ENCODE measurements at places on chromosomes 4 and X.

- no peak for DNase-seq
These were observed at the start of gene ADGRA3 for GRCh38 chr4:22515888-22516541. Gene ADGRA3 (minus strand): TSS chr4:22516066. CDS start chr4:22515784, 282 bp downstream.

- DNase-seq, result no peak
These were observed 14.5 kb downstream of the CLCN4 start for GRCh38 chrX:10171249-10171648.

DNA sequence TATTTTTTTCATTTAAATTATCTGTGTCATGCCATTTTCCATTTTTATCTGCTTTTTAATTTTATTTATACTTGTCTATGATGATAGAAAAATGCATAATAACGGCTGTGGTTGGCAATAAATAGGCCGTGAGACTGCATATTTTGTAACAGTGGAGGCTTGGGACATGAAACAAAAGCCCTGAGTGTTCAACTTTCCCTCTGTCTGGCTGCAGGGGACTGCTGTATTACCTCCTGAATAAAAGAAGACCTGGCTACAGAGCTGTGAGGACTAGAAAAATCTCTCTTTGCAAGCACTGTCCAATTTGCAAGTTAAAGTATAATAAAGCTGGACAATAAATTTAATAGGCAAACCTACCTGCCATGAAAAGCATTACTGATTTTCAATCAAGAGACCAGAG, 82.1 kb downstream of the MAGEB10 start:
- no peak for DNase-seq

- DNase-seq, result no peak
These were observed 26.6 kb upstream of the ZXDB start for GRCh38 chrX:57565198-57565597.

DNA sequence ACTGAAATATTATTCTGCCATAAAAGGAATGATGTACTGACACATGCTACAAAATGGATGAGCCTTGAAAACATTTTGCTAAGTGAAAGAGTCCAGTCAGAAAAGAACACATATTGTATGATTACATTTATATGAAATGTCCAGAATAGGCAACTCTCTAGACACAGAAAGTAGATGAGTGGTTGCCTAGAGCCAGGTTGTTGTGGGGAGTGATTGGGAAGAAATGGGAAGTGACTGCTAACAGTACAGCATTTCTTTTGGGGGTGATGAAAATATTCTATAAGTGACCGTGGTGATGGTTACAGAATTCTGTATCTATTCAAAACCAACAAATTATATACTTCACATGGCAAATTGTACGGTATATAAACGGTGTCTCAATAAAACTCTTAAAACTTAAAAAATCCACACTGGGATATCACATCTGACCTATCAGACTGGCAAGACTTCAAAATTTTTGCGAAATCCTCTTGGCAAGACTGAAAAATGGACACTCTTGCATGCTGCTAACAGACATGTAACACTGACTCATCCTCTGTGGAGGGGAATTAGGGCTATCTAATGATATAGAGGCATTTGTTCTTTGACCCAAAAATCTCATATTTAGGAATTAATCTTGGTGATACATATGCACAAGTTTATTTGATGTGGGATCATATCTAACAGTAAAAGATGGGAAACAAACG, 71.8 kb downstream of the FAM13A start:
- no peak for DNase-seq

DNA sequence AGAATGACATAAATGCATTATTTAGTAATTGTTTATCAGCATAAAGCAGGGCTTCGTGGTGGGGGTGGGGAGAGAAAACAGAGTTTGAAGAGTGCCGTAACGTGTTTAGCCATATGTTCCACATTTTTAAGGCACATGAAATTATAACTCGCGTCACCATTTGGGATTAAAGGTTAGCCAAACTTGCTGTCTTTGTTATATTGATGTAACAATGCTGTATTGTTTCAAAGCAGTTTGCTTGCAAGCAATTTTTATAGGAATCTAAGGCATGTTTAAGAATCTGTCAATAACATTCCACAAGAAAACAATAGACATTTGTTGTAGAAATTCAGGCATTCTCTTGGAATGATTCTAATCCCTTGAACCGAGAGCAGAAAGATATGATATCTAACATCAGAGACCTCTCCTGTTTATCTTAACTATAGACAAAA, 78.3 kb downstream of the CLDN22 start:
- no peak for DNase-seq

GRCh38 chr4:94576210-94576609, 124.5 kb downstream of the PDLIM5 start:
- no peak for DNase-seq

DNA sequence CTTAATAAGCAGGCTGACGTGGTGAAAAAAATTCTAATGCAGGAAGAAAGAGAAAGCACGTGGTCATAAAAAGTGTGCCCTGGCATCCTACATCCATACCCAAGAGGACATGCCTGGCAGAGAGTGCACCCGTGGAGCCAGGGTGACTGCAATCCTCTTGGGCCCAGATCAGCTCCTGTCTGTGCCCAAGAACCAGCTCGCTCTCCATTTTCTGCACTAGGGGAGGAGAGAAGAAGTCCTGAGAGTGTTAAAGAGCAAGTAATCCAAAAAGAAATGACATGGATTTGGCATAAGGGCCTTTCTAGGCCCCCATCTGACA, 483.1 kb downstream of the BCOR start:
- no peak for DNase-seq

- no peak for DNase-seq
These were observed 20.3 kb downstream of the ANXA5 start for GRCh38 chr4:121676345-121677075.

DNA sequence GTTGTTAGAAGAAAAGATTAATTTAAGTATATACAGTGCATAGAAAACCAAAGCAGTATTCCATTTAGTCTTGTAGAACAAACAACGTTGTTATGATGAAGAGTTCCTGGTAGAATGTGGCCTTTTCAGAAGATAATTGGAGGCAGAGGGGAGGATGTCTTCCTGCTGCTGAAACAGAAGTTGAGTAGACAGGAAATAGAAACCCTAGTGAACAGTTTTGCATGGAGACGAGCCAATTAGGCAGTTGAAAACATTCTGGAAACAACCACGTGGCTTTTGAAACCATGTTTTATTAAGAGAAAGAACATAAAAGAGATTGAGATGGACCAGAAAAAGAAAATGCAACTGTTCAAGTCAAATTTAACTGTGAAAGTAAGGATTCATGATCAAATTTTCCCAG, 325.2 kb downstream of the CAMK2D start:
- no peak for DNase-seq

GRCh38 chrX:78979789-78980464, 34.7 kb downstream of the P2RY10 start:
- DNase-seq, result no peak

GRCh38 chrX:153692611-153693156, 5.0 kb downstream of the SLC6A8 start:
- DNase-seq, result no peak

GRCh38 chr4:11739992-11740391, 311.3 kb upstream of the HS3ST1 start:
- DNase-seq, result no peak

GRCh38 chr4:26584725-26585124, 841 bp downstream of the TBC1D19 start:
- DNase-seq, result no peak

- no peak for DNase-seq
These were observed 81.2 kb downstream of the LDB2 start for GRCh38 chr4:16817286-16817685.

GRCh38 chrX:120795301-120795700, 80.4 kb downstream of the CT47B1 start:
- DNase-seq, result no peak

GRCh38 chrX:25968920-25969319, 169.2 kb upstream of the MAGEB18 start:
- no peak for DNase-seq

- no peak for DNase-seq
These were observed 446.9 kb downstream of the GRXCR1 start for GRCh38 chr4:43339435-43339834.

DNA sequence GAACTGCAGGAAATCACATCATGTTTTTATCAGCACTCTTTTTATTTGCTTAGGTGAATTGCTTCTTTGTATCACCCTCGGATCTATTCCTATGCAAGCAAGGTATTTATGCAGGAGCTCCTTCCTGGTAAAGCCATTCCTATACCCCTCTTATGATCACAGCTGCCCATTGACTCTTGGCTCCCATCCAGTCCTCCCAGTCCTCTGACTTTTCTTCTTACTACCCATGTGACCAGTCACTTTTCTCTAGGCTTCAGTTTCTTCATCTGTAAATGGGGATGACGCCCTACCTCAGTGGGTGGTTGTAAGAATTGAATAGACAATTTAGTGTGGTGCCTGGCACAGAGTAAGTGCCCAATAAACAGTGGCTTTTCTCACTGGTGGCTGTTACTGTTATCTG, 144.9 kb downstream of the FHIP1A start:
- DNase-seq, result no peak

GRCh38 chr4:3407930-3408792, 33.6 kb upstream of the HGFAC start:
- DNase-seq, result no peak

DNA sequence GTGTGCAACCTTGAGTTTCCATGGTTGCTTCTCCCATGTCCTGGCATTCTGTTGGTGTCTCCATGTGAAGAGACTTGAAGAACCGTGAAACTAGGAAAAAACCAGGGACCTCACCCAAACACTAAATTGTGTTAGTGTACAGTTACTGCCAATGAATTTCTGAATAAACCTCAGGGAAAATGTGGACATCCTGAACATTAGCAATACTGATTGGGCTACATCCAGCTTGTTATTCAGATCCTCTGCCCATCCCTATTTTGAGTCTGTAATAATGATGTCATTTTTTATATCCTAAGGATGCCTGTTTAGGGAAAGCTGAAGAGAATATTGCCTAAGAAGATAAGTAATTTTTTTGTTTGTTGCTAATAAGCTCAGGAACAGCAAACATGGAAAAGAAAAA, 262.7 kb downstream of the TMA16 start:
- no peak for DNase-seq

GRCh38 chr4:17336524-17336961, 175.3 kb downstream of the QDPR start:
- DNase-seq, result peak; percentile 44

DNA sequence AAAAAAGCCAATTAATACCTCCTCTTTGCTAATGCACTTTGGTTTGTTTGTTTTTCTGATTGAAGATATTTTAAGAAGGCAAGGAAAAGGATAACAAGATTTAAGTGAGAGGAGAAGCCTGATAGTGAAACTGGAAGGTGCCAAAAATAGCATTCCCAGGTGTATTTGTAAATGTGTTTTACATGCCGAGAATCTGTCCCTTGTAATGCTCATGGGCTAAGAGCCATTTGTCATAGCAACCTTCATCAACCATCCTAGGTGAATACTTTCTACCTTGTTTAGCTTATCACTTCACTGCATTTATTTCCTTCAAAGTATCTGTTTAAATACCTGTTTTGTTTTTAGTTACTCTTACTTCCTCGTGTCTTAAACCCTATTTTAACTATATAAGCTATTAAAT, 127.8 kb downstream of the KCTD8 start:
- DNase-seq, result no peak

DNA sequence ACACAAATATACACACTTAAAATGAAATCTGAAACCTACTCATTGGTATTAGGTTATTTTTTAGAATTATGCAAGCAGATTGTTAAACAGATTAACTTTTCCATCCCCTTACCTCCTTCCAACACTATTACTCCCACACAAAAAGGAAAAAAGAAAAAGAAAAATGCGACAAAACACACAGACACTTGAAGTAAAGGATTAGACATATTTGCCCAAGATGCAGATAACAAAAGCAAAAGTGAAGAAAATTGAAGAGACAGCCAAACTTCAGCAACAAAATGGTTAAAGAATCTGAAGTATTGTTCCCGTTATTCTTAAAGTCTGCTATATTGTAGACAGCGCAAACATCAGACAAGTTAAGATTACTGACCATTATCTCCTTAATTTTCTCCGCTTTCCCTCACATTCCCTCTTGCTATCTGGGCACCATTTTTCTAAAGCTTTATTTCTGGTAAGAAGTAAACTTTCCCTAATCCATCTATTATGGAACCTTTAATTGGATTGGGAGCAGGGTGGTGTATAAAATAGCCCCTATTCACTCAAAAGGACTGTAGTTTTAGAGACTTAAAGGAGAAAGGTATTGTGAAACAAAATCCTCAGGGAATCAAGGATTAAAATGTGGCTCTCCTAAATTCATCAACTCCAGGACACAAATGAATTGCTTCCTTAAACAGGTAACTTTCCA, 34.7 kb upstream of the MAB21L2 start:
- no peak for DNase-seq

DNA sequence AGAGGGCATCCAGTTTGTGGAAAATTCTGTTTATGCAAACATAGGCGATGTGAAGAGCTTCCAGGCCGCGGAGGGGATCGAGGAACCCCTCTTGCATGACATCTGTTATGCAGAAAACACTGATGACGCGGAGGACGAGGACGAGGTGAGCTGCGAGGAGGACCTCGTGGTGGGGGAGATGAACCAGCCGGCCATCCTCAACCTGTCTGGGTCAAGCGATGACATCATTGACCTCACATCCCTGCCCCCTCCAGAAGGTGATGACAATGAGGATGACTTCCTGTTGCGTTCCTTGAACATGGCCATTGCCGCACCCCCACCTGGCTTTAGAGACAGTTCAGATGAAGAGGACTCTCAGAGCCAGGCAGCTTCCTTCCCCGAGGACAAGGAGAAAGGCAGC, 74.6 kb upstream of the PRPS2 start:
- DNase-seq, result no peak

DNA sequence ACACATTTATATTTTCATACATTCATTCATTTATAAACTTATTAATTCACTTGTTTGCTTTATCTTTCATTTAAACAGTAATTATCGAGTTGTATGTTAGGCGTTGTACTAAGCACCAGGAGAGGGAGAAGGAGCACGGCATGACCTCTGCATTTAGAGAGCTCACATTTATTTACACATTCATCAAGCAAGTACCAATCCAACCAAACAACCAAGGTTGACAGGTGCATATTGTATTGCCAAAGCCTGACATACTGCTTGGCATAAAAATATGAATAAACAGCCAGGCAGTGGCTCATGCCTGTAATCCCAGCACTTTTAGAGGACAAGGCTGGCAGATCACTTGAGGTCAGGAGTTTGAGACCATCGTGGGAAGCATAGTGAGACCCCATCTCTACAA, 37.0 kb upstream of the CLNK start:
- DNase-seq, result no peak

DNA sequence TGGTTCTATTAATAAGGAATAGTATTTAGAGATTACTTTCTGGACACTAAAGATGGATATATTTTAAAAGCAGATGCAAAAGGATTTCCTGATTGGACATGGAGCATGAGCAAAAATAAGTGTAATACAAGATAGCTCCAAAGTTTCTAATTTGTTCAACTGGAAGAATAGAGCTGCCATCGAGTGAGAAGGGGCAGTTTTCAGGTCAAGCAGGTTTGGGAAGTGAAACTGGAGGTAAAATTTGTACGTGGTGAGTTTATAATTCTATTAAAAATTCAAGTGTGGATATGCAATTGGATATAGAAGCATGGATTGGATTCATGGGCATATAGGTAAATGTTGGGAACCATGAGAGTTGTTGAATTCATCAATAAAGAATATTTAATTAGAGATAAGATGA, 31.8 kb downstream of the PRDM8 start:
- no peak for DNase-seq

GRCh38 chrX:120251471-120252011, 929 bp downstream of the ZBTB33 start:
- peak; percentile 1 for DNase-seq

Data from stimulated activated CD8-positive, alpha-beta memory T cell treated with anti-CD3 and anti-CD28 coated beads, Interleukin-4, amount 100 ng/mL, for 1 hour (primary cell).